ENCODE measurements at places on chromosomes 7 and 10. TPM values are rescaled to one million over a fixed set of nuclear protein-coding genes. Genes with fewer than 3 reads are reported as not detected.

The HYCC1 gene
- 118 TPM for total RNA-seq

The GNG11 gene
- total RNA-seq: 11.2 TPM

The AKR1C8 gene
- total RNA-seq: not detected

The OR9A2 gene
- total RNA-seq: not detected

The SPOCK2 gene
- 2.0 TPM for total RNA-seq

Measured in bronchial smooth muscle cell (primary cell).